GM03348 (cell line): ENCODE measurements at places on chromosomes 5 and 9.

- DNase-seq: no peak
Measured at GRCh38 chr9:7298123-7298522, 501.5 kb downstream of the DMAC1 start.

- DNase-seq: no peak
Measured at GRCh38 chr5:168171901-168172759, 119.3 kb upstream of the WWC1 start.

GRCh38 chr5:71533142-71533541, 54.0 kb upstream of the MCCC2 start:
- peak; percentile 7 for DNase-seq

- peak; percentile 61 for DNase-seq
Measured at GRCh38 chr5:75656311-75657003, 45.2 kb downstream of the ANKDD1B start.

GRCh38 chr5:62560786-62561185, 17.8 kb upstream of the LRRC70 start:
- DNase-seq: no peak

- DNase-seq: peak; percentile 41
Measured at GRCh38 chr9:34332076-34332964, 3.0 kb downstream of the NUDT2 start.

- DNase-seq: no peak
Measured at GRCh38 chr9:117204971-117205370, 209.9 kb downstream of the ASTN2 start.

DNA sequence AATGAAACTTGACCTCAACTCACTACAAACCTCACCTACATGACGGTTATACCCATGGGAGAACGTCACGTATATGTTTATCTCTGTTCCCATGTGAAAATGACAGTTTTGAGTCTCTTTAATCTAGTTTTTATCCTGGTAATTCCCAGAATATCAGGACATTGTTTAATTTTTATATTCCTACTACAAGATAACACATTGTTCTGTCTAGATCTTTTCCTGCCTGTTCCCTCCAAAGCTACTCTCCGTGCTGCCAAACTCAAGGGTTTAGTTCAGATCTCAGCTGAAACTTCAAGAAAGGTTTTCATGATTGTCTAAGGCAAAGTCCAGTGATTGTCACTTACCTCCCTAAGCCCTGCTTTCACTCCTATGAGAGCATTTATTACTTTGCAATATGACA, 1159.4 kb upstream of the SEMA6A start:
- no peak for DNase-seq
